Activated CD4-positive, alpha-beta T cell treated with anti-CD3 and anti-CD28 coated beads, Interleukin-2, amount 50 U/mL, for 48 hours (primary cell): ENCODE measurements at places on chromosomes 3 and 15.

DNA sequence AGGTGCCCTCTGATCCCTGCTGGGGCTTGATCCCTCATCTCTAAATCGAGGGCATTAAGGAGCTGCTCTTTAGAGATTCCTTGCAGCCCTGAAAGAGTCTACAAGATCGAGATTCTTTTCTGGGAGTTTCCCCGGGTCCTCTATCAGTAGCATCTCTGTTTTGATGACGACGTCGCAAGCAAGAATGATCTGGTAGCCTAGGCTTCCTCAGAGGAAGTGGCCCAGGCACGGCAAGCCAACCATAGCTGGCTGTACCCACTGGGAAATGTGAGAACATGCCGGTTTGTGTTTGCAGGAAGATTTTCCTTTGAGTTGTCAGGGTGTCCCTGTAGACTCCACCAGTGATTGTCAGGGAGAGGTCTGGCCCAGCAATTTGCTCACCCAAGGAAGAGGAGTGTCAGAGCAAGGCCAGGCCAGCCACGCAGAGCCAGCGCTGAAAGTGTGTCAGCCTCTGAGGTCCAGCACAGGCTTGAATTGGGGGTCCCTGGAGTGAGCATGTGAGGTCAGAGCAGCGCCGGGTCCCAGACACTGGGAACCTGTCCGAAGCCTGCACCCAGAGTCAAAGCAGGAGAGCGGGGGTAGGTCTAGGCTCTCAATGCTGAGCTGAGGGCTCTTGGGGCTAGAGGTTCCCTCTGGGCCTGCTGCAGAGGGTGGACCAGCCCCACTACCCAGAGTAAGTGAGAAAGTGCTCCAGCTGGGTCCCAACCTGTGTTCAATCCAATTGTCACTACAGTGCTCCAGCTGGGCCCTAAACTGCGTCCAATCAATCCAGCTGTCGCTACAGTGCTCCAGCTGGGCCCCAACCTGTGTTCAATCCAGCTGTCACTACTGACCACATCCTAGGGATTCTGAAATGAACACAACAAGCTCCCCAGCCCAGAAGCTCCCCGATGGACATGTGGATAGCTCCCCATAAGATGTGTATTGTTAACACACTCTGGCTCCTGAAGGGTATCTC is 95.7 kb downstream of the CHDH start:
- DNase-seq = peak; percentile 7

- DNase-seq = no peak
Measured at GRCh38 chr3:121508389-121508788, 37.4 kb downstream of the POLQ start.

DNA sequence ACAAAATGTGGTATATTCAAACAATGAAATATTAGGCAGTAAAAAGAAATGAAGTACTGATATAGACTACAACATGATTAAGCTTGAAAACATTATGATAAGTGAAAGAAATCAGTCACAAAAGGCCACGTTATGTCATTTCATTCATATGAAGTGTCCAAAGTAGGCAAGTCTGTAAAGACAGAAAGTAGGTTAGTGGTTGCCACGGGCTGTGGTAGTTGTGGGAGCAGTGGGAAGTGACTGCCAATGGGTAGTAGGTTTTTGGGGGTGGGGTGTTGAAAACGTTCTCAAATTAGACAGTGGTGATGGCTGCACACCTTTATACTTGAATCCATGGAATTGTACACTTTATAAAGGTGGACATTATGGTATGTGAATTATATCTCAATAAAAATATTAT is 12.1 kb downstream of the GALNT15 start:
- no peak for DNase-seq

GRCh38 chr3:55567121-55567520 is 80.0 kb upstream of the WNT5A start:
- no peak for DNase-seq

DNA sequence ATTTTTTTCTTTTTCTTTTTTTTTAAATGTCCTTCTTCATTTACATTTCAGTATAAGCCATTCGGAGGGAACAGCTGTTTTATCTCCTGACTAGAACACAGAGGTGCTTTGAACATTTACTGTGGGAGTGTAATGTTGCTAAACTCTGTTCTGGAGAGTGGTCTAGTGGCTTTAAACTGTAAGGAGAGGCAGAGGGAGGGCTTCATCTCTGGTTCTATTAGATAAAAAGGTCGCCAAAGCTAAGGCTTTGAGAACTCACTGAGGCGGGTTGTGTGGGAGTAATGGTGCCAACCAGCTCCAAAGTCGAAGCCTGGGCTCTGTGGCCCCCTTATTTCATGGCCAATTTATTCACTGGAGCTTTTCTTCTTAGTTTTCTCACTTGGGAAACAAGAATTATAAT is 133.2 kb downstream of the ANXA2 start:
- no peak for DNase-seq

DNA sequence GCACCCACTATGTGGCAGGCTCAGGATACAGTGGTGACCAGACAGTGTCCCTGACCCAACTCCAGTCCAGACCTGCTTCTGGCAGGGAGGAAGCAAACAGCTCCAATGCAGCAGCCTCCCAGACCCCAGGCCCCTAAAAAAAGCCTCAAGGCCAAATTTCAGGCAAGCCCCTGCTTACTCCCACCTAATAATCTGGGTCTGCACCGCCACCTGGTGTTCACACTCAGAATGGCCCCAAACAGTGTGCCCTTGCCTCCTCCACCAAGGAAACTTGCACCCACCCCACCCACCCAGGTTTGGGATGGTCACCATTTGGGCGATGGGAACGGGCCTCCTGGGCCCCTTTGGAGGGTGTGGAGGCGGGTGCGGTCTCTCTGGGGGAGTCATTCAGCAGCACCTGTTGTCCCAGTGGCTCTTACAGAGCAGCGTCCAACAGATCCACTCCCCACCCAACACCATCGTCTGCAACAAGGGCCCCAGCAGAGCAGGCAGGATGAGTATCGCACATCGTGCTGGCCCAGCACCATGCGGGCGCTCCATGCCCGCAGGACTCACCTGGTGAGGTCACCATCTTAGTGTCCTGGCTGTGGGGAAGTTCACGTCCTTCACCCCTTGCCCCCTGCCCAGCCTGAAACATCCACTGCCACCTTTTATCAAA is 17.3 kb downstream of the C3orf18 start:
- DNase-seq = peak; percentile 76

GRCh38 chr15:87849181-87849580 is 407.4 kb downstream of the NTRK3 start:
- DNase-seq = no peak

DNA sequence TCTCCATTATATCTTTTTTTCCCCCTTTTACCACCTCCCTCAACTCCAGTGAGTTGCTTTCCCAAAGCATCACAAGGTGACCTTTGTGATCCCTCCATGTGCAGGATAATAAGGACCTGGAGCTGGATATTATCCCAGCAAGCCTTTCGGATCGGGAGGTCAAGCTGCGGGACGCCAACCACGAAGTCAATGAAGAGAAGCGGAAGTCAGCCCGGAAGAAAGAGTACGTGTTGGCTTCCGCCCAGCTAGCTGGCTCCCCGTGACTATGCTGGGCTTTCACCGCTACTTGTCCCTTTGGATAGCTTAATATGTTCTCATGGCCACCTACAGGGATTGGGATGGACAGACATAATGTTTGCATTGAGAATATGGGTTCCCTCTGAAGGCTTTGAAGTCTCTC is 273.7 kb upstream of the UMPS start:
- DNase-seq = no peak

GRCh38 chr3:140655678-140656077 is 22.2 kb upstream of the TRIM42 start:
- no peak for DNase-seq
